Inflammatory macrophage treated with lipopolysaccharide for 4 hours (primary cell): ENCODE measurements at places on chromosomes 1 and 21.

GRCh38 chr1:92118826-92119225 lies 38.7 kb downstream of the BTBD8 start:
- no peak for DNase-seq

DNA sequence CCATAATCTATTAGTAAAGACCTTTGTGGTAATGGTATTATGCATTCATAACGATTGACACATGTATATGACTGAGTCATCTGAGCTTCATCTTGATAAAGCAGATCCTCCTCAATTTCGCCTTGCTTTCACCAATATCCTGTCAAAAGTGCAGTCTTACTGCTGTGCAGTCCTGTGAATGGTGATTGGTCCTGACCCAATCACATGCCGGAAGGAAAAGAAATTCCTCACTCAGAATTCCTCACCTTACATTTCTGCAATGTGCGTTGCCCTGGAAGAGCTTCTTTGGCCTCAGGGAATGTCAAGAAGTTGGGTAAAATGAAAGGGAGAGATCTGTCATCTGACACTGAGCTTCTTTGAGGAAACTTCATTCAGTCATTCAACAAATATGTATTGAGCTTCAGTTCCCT lies 121.0 kb upstream of the TSPAN2 start:
- no peak for DNase-seq

DNA sequence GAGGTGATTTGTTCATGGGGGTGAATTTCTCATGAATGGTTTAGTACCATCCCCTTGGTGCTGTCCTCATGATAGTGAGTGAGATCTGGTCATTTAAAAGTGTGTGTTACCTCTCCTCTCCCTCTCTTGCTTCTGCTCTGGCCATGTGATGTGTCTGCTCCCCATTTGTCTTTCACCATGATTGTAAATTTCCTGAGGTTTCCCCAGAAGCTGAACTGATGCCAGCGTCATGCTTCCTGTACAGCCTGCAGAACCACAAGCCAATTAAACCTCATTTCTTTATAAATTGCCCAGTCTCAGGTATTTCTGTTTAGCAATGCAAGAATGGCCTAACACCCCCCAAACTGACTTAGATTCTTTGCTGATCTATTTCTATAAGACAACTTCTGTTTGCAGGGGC lies 249.4 kb upstream of the B3GALT2 start:
- no peak for DNase-seq

- DNase-seq = no peak
These were observed 319.2 kb upstream of the FMN2 start for GRCh38 chr1:239772446-239772845.

DNA sequence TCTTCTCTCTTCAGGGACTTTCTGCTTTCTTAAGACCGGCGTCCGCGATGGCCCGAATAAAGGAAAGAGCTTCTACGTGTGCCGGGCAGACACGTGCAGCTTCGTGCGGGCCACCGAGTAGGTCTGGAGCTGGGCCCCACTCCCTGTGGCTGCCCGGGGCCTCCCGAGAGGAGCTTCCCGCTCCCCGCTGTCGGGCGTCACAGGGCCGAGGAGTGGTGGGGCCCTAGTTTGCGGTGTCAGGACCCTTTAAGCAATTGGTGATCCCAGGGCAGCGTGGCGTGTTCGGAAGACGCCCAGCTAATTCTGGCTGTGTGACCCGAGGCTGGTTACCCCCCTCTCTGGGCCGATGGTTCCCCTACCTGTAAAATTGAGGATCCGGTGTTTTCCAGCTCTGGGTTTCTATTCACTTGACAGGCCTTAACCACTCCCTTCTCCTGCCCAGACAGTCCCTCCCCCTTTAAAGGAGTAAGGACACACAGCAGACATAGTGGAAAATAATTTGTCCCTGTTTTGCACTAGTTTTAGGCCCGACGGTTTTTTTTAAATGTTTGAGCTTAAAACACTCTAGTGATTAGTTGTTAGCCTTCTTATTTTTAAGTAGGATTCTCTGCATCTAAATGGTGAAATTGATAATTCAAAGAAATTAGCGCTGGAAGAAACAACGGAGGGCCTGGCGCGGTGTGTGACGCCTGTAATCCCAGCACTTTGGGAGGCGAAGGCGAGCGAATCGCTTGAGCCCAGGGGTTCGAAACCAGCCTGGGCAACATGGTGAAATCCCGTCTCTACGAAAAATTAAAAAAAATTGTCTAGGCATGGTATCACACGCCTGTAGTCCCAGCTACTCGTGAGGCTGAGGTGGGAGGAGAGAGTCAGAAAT lies 553 bp downstream of the TTF2 start:
- DNase-seq = peak; percentile 51

DNA sequence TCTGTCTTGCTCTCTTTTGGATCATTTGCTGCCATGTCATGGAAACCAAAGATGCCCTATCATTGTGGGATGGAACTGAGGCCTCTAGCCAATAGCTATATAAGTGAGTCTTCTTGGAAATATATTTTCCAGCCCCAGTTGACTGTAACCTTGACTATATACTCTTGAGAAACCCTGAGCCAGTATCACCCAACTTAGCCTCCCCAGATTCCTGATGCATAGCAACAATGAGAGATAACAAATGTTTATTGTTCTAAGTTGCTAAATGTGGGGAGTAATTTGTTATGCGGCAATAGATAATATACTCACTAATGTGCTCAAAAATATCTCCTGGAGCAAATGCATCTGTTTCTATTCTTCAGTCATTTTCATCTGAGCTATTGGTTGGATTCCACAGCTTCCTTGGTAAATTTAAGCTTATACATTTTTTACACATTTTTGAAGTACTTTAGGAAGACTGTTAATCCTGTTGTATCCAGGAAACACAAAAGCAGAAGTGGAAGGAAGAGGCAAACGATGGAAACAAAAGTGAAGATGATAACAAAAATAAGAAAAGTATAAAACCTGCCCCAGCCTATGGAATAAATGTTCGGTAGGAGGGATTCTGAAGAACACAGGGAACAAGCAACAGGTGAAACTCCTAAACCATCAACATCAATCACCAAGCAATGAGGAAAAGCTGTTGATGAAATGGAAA lies 6.3 kb upstream of the SRRM1 start:
- DNase-seq = no peak

DNA sequence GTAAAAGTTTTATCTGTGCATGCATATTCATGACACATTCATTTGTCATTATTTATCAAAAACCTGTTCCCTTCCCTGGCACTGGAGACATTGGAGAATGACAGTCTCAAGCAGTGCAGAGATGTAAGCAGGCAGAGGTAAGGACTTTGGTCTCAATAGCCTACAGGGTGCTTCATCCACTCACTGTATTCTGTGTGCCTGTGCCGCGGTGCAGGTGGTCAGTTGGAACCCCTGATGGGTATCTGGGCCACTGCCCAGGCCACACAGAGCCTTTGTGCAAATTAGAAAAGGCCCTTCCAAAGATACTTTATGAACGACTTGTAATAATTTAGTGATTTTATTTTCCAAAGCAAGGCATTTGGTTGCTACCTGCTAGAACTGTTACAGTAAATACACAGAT lies 44.0 kb downstream of the CDC42 start:
- no peak for DNase-seq

GRCh38 chr1:245751116-245751515 lies 596.3 kb downstream of the KIF26B start:
- DNase-seq = no peak

- no peak for DNase-seq
These were observed 78.5 kb downstream of the DOP1B start for GRCh38 chr21:36235058-36235582.

- DNase-seq = peak; percentile 90
These were observed 15.5 kb upstream of the CITED4 start for GRCh38 chr1:40877698-40878097.

DNA sequence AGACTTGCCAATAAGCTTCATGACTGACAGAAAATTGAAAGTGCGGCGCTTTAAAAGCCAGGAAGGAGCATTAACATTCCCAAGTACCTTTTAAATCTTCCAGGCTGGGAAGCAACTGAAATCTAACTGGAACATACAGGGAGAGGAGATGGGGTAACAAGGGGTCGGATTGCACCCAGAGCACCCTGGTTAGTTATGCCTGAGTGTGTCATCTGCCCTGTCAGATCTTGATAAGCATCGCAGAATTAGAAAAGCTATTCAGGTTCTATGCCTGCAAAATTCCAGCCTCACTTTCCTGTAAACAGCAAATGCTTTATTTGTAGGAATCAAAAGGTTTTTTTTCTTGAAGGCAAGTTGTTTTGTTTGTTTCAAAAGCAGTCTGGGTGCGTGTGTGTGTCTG lies 58.5 kb downstream of the SERBP1 start:
- DNase-seq = no peak

- no peak for DNase-seq
These were observed 81.9 kb upstream of the ARTN start for GRCh38 chr1:43851561-43852338.

DNA sequence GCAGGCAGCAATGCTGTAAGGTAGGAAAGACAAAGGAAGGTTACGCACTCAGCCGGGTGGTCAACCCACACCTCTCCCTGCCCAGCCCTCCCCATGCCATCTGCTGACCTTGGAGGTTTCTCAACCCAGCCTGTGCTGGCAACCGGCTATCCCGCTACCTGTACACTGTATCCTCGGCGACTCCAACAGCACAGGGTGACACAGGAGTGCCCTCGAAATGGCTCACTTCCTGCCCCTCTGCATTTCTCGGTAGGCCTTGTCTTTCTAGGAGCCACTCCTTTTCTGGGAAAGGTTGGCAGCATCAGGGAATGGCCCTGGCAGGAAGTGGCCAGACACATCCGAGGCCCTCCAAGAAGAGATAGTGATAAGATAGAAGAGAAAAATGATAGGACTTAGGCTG lies 124.0 kb downstream of the PROX1 start:
- DNase-seq = no peak

DNA sequence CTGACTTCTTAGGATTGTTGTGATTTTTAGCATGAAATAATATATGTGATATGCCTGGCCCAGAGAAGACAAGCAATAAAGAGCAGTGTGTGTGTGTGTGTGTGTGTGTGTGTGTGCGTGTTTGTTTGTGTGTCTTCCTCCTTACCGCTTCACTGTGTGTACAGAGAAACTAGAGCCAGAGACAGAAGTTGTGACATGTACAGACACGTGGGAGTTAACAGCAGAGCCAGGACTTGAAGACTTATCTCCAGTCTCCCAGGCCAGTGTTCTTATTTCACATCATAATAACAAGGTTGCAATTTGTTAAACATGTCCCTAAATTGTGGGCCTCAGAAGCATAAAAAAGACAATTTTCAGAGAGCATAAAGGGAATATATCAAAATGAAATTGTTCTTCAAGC lies 192.0 kb upstream of the JUN start:
- DNase-seq = peak; percentile 70

- no peak for DNase-seq
These were observed 78.0 kb downstream of the MPZL1 start for GRCh38 chr1:167799747-167800146.

GRCh38 chr1:169309178-169310166 lies 58.1 kb downstream of the NME7 start:
- DNase-seq = peak; percentile 68

- no peak for DNase-seq
These were observed 80.8 kb downstream of the PIK3CD start for GRCh38 chr1:9732123-9732971.

GRCh38 chr1:150187560-150187931 lies 37.8 kb downstream of the PLEKHO1 start:
- DNase-seq = no peak

DNA sequence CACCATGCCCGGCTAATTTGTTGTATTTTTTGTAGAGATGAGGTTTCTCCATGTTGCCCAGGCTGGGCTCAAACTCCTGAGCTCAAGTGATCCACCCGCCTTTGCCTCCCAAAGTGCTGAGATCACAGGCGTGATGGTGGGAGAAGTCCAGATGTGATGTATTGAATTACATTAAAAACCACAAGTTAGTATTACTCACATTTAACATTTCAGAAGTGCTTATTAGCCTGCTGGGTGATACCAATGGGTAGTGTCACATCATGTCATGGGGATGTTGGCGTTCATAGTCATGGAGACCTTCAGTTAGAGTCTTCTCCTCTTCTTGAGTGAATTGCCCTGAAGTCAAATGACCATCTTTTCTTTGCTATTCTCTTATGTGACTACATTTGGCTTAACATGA lies 63.6 kb upstream of the VAMP3 start:
- no peak for DNase-seq

- DNase-seq = no peak
These were observed 31.9 kb downstream of the FCRL5 start for GRCh38 chr1:157520386-157520935.

- no peak for DNase-seq
These were observed 85.2 kb downstream of the GPR88 start for GRCh38 chr1:100622966-100623762.

- no peak for DNase-seq
These were observed 10.6 kb upstream of the AIRE start for GRCh38 chr21:44275041-44275440.

GRCh38 chr1:29757866-29758780 lies 521.8 kb downstream of the PTPRU start:
- no peak for DNase-seq

GRCh38 chr1:6033986-6034749 lies 11.5 kb upstream of the KCNAB2 start:
- DNase-seq = peak; percentile 25

DNA sequence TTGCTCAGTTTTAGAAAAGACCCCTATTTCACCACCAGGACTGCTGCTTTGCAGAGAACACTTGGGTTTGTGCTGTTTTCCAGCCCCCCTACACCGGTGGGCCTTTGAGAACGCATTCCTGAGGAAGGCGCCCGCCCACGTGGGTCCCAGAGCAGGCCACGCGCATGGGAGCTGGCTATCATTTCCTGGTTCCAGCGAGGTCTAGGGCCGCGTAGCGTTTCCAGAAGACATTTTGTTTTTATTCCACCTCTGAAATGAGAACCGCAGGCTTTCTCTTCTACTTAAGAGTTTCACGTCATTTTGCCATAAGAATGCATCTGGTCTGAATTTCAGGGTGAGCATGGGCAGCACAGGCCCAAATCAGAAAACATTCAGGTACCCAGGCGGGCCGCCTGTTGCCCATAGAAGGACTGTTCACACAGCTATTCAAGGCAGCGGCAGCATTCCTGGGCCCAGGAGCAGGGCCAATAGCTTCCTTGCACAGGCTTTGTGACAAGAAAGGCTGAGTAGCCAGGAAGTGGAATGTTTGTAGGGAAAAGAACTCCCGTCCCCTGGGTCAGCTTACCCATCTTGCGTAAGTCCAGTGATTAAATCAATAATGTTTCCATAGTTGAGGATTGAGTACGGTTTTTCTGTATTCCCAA lies 1.4 kb upstream of the KLHL21 start:
- DNase-seq = peak; percentile 49

- DNase-seq = no peak
These were observed 3.1 kb downstream of the NUCKS1 start for GRCh38 chr1:205746757-205747412.

DNA sequence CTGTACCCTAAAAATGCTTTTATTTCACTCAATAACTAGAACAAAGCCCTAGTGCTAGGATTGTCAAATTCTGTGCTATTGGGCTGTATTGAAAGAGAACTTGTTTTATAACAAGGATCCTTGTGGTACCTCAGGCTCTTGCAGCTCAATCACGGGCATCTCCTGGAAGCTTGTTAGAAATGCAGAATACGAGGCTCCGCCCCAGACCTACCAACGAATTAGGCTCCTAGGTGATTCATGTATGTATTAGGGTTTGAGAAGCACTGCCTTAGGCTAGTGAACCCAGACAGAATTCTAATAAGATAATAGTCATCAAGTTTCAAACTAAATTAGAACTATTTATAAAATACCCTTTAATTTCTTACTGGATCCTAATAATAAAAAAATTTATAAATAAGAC lies 45.6 kb downstream of the ZZZ3 start:
- DNase-seq = no peak
